Tibial nerve (tissue), 4 donors: ENCODE measurements at places on chromosomes 4 and X. TPM values are rescaled to one million over a fixed set of nuclear protein-coding genes. Genes with fewer than 3 reads are reported as not detected.

PNPLA4 gene
- 10.4 TPM for total RNA-seq

HCCS gene
- total RNA-seq: 7.2 TPM

FRMD7 gene
- not detected for total RNA-seq

SPIN2A gene
- total RNA-seq: 2.0 TPM

UGT2B11 gene
- total RNA-seq: not detected

- no peak for DNase-seq
These were observed 90.7 kb downstream of the NSUN7 start for GRCh38 chr4:40840255-40840984.

DNA sequence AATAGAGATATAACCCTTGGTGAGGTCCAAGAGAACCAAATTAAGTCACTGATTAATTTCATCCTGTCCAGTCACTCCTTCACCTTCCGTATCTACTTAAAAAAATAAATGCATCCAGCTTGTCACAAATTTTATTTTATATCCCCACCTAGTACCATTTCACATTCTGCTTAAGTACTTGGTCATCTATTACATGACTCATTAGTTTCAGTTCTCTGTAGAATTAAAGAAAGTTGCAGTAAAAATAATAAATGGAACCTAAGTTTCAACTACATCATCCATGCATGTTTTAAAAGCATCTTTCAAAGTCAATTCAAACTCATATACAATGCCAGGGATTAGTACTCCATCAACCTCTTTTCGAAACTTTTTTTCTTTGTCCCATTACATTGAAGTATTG, 130.2 kb downstream of the SH2D1A start:
- no peak for DNase-seq

DNA sequence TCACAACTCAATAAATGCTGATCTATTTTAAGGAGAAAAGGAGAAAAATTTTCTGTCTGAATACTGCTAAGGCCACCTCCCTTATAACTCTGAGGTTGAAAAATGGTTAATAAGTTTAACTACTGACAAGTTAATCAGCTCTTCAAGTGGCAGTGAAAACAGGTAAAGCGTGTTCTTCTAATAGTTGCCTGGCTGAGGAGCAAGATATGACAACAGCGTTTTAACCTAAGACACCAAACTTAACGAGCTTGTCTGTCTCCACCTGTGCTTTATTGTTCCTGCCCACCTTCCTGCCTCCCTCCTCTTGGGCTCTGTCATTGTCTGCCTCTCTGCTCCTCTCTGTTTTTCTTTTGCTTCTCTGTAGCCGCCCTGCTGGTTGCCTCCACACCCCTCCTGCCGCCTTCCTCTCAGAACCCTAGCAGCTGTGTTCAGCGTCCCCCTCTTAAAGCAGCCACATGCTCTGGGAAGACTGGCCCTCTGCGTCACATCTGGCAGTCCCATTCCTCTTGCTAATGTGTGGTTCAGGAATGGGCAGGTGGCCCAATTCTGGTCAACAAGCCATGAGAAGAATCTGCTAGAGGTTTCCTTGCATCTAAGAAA, 4.3 kb upstream of the TSPAN5 start:
- no peak for DNase-seq

GRCh38 chr4:42671431-42672194, 14.7 kb upstream of the ATP8A1 start:
- no peak for DNase-seq

- DNase-seq: no peak
These were observed 99.5 kb upstream of the SLC4A4 start for GRCh38 chr4:71239365-71239764.

DNA sequence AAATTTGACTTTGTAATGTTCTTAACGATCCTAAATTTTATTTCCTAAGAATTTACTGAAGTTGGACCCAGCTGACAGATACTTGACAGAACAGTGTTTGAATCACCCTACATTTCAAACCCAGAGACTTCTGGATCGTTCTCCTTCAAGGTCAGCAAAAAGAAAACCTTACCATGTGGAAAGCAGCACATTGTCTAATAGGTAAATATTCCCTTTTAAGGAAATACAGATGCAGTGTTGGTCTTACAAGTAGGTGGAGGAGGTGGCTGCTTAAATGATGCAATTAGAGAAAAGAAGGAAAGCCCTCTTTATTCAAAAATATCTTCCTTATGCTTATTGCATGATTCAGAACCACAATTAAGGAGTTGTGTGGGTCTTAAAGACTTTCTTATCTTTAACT, 73.5 kb downstream of the RS1 start:
- no peak for DNase-seq

DNA sequence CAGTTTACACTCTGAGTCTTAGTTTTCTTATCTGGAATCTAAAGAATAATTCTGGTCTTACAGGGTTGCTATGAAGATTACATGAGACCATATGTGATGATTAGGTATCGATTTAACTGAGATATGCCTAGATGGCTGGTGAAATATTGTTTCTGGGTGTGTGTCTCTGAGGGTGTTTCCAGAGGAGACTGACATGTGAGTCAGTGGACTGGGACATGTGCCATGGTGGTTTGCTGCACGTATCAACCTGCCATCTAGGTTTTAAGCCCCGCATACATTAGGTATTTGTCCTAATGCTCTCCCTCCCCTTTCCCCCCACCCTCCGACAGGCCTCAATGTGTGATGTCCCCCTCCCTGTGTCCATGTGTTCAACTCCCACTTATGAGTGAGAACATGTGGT, 186.0 kb upstream of the CXorf66 start:
- DNase-seq: no peak

DNA sequence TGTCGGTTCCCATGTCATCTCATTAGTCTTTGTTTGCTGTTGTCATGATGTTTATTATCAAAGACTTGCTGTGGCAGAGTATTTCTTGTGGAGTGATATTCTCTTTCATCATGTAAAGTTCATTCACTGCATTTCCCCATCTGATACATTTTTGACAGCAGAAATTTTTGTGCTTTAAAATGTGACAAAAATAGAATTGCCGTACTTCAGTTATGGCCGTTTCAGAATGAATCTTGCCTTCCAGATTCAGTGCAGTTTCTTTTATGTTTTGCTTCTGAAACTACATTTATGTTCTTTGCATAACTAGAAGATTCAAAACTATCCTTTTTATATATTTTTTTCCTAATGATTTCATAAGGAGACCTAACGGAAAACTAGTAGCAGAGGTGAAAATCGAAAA, 10.0 kb downstream of the CSTF2 start:
- DNase-seq: no peak

MAML3 gene
- total RNA-seq: 10.5 TPM

DNA sequence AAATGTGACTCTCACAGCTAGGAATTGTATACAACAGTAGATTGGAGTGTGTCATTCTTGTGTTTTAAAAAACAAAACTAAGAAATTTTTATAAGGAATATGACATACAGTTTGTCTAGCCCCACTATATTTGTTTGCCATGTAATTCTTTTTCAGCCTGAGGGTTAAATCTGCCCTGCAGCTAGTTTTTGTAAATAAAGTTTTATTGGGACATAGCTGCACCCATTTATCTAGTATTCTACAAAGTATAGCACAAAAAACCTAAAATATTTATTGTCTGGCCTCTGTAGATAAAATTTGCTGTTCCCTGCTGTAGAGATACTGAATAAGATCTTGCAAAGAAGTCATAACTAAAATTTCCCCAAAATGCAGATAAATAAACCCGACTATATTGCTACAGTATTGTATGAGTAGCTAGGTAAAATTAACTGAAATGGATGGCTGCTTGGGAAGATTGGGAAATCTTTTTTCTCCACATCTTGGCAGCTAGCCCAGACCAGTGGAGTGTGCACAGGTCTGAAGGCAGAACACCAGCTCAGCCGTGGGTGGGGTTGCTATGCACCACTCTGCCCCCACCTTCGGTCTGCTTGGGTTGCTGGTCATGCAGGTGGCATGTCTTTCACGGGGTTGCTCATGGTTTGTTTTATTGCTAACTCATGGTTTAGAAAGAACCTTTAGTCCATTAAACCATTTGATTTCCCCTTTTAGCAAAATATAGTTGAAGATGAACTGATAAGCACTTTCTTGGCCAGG, 127.9 kb downstream of the KLHL8 start:
- peak; percentile 57 for DNase-seq

CXCL10 gene
- 1.2 TPM for total RNA-seq
